ELR (cell line): ENCODE measurements at places on chromosomes 5 and 9.
A peak's percentile ranks its signal among the peaks of the same experiment; 100 is the strongest.

DNA sequence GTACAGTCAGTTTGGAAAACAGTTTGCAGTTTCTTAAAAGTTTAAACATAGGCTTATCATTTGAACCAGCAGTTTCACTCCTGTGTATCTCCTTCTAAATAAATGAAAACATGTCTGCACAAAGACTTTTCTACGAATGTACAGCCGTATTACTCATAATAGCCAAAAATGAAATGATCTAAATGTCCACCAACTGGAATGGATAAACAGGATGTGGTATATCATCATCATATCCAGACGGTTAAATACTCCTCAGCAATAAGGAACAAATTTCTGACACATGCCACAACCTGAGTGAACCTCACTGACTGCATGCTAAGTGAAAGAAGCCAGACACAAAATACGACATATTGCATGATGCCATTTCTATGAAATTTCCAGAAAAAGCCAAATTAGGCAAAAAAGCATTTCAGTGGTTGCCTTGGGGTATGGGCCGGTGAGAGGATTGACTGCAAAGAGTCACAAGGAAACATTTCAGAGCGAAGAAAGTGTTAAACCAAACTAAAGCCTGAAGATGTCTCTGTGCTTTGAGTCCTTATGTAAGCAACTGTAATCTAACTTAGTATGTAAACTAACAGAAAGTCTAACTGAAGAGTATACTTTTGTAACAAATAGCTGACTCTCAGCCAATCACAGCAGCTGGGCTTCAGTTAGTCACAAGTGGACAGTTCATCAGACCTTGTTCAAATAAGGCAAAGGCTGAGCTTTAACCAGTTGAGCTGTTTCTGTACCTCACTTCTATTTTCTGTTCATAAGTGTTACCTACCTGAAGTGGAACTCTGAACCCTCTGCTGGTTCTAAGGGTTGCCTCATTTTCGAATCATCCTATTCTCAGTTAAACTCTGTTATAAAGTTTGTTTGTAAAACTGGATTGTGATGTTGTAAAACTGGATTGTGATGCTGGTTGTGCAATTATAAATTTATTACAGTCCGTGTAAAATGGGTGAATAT is 65.2 kb downstream of the TRIO start:
- DNase-seq: peak; percentile 95

DNA sequence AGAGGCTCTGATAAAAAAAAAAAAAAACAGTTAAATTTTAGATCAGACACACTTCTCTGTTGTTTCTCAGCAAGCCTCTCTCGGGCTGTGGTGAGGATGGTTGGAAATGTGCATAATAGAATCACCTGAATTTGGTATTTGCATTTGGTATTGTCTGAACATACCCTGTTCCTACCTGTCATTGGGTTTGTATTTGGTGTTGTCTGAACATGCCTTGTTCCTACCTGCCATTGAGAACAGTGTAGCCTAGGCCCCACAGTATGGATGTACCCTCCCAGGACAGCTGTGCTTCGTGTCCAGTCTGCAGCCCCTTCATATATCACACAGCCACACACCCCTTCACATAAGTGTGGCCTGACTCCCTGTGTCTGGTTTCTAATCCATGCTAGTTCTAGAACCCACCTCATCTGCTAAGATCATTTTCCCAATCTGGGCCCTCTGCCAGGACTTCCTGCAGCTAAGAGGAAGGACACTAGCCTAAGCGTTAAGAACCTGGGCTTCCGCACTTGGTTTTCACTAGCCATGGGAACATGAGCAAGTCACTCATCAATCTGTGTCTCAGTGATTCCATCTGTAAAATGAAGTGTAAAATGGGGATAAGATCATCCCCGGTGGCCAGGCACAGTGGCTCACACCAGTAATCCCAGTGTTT is 49.2 kb downstream of the ITGA2 start:
- DNase-seq: peak; percentile 37

- DNase-seq: no peak
Measured at GRCh38 chr9:109092051-109092580, 27.6 kb downstream of the TMEM245 start.

- DNase-seq: peak; percentile 40
Measured at GRCh38 chr9:28774433-28775235, 1201.4 kb upstream of the C9orf72 start.

- no peak for DNase-seq
Measured at GRCh38 chr5:170342153-170342725, 44.7 kb upstream of the LCP2 start.

- no peak for DNase-seq
Measured at GRCh38 chr5:54306893-54307292, 3.5 kb downstream of the ARL15 start.

- DNase-seq: no peak
Measured at GRCh38 chr5:136203303-136203922, 10.5 kb upstream of the SMIM32 start.

DNA sequence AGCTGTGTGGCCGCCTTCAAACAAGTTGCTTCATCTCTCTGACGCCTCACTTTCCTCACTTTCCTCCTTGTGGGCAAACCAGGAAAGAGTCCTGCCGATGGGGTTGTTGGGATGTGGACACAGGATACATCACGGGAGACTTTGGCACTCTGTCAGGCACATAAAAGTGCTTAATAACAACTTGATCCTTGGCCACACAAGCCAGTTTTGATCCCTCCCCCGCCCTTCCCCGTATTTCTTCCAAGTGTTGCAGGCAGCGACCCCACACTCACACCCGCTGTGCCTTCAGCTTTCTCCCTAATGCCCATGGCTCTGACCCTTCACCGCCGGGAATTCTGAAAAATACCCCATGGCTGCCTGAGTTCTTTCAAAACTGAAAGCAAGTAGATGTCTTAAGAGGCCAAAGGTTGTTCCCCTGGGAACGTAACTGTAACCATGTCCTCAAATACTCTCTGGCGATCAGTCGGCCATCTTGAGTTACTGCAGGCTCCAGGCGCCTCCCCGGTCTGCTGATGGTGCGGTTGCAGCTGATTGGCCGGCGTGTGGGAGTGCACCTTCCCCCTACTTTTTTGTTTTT is 59.8 kb downstream of the ARHGEF37 start:
- no peak for DNase-seq

DNA sequence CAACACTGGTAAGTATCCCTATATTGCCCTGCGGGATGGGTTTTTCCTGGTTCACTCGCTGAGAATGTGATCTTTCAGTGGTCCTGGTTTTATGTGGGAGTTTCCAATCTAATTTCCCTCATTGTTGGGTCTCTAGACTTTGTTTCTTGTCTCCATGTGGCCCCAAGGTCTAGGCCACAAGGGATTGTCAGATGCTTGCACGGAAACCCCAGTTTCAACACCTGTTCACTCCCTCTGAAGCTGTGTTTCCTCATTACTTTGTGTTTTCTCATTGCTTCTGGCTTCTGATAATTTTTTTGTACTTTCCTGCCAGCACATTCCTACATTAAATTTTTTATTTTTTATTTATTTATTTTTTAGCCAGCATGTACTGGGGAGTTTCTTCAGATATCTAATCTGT is 191.5 kb downstream of the TTLL11 start:
- DNase-seq: no peak

DNA sequence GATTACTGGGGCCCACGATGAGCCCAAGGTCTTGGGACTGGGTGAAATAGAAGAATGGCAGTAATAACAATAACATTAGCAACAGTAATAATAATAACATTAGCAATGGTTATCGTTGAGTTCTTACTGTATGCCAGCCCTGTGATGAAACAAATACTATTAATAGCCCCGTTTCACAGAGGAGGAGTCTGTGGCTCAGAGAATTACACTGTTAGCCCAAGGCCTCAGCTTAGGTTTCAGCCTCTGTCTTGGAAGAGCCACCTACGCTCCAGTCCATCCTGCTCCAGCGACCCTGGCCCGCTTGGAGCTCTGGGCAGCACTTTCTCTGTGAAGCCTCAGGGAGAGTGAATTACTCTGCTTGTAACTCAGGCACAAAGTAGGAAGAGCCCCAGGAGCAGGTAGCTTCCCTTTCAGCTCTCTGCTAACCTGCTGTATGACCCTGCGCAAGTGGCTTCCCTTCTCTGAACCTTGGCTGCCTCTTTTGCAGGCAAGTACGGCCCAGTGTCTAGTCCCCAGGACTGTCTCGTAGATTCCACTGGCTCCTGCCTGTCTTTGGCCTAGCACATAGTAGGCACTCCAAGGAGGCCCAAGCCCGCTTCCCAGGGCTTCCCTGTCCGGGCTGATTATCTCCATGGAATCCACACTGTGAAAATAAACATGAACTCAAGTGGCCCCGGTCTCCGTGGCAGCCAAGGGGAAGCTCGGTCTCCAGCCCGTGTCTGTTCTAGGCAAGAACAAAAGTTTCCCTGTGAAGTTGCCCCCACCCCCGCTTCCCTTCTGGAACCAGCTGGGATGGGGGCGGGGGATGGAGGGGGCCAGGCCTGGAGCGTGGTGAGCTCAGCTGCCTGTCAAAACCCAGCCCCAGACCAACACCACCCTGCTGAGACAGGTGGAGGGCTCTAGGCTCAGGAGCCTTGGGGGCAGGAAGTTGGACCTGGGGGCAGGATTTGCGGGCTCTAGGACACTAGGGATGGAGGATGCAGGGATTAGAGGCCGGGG is 26.2 kb upstream of the LMX1B start:
- DNase-seq: no peak

- no peak for DNase-seq
Measured at GRCh38 chr5:68465133-68465532, 249.6 kb downstream of the PIK3R1 start.

DNA sequence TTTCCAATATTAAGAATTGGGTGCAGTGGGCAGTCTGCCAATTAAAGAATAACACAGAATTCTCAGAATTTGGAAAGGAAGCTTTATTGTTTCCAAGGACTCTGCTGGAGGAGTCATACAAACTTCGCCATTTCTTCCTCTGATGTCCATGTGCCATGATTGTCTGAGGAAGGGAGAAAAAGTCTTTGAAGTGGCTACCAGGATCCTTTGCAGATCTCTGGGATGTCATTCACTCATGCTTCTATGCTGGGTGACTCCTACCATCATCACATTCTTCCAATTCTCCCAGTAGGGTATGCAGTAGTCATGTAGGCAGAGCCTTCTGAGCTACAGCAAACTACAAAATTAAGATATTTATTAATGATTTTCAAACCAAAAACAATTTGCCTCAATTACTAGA is 3.2 kb upstream of the SMAD5 start:
- DNase-seq: no peak

- peak; percentile 93 for DNase-seq
Measured at GRCh38 chr5:160467555-160468362, 46.1 kb downstream of the PTTG1 start.
